ENCODE measurements at places on chromosomes 4 and X.

DNA sequence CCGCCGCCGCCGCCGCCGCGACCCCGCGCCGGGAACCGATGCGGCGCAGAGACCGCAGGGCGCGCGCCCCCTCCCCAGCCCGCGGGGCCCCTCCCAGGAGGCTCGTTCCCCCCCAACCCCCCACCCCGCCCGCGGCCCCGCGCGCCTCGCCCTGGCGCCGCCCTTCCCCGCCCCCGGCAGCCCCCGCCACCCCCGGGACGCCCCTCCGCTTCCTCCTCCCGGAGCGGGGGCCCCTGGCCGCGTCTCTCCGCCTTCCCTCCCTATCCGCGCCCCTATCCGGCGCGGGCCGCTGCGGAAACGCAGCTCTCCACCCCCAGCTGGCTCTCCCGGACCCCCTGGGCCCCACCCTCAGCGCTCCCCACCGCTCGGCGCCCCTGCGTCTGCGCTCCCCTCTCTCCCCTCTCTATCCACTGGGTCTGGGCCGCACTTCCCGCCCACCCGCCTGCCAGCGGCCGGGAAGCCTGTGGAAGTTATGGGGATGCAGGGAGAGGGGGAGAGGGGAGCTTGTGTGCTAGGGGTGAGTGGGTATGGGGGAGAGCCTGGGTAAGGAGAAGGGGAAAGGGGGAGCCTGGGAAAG is at the start of gene TMEM271:
TMEM271 (minus strand) TSS at position 51 of the 577 bp plus-strand sequence. CDS start 233 bp downstream, outside the sequence.
- DNase-seq, result no peak

- DNase-seq, result no peak
These were observed 59.3 kb downstream of the AREG start for GRCh38 chr4:74504212-74504611.

GRCh38 chrX:130623518-130623917 is 221.7 kb downstream of the RBMX2 start:
- DNase-seq, result no peak

DNA sequence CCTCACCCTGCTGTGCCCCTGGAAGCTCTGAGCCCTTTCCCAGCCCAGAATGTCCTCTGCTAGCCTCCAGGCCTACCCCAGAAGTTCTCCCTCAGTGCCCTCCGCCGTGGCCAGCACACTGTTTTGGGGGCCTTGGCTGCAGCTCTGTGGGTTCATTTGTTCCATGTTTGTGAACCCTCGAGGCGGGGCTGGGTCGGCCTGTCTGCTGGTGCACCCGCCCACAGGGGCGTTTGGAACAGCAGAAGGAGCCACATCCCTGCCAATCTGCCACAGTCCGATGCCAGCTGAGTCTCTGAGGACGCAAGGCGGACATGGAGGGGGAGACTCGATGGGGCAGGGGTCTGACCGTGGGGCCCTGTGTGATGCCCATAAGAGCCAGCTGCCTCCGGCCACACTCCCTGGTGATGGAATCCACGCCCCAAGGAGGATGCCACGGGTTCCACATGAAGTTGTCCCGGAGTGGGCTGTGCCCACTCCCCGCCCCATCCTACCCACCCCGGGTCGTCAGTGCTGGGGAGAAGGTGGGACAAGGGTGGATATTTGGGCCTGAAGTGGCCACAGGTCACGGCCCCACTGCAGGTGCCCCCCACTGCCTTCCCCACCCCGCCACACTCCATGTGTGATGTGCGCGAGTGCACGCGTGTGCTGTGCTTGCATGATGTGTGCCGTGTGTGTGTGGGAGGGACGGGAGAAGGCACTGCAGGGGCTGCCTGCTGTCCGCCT is 7.1 kb downstream of the ATP5ME start:
- no peak for DNase-seq

DNA sequence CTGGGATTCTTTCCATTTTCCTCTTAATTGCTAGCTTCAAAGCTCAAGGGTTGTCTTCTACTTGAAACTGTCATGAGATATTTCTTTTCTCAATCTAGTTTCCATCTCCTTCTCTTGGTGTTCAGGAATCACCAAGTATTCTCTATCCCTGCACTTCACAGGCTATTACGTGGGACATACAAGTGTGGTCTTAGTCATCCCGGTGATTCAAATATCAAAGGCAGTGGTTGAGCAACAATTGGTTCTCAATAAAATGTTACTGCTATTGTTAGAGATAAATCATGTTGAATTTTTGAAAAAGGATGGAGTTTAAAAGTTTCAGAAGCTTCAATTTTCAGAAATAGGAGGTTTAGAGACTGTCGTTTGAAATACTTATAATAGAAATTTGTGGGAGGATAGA is 812.9 kb downstream of the FSTL5 start:
- DNase-seq, result no peak

GRCh38 chr4:183399616-183400015 is 44.8 kb upstream of the CDKN2AIP start:
- no peak for DNase-seq

GRCh38 chr4:189279188-189279587 is 661.5 kb upstream of the FRG1 start:
- DNase-seq, result no peak

GRCh38 chrX:9249051-9249846 is 215.3 kb upstream of the FAM9B start:
- no peak for DNase-seq

GRCh38 chr4:92071587-92071986 is 232.2 kb upstream of the GRID2 start:
- no peak for DNase-seq

GRCh38 chr4:126647756-126648397 is 984.9 kb upstream of the INTU start:
- no peak for DNase-seq

GRCh38 chrX:81489987-81490386 is 288.1 kb downstream of the SH3BGRL start:
- DNase-seq, result no peak

DNA sequence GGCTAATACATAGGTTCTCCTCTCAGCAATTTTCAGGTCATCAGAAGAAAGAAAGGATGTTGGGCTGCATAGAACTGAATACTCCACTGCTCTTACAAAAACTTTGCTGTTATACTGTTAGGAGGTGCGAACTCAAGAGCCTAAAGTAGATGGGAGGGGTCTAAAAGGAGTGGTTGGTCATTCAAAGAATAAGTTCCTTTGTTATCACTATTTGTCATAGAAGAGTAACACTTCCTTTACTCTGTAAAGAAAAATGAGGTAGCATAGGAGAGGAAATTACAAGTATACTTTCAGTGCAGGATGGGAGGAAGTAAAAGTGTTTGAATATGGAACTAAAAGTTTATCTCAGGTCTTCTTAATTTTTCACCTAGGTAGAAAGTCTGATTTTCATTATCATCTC is 61.5 kb downstream of the CCNI start:
- no peak for DNase-seq

- no peak for DNase-seq
These were observed 14.7 kb downstream of the FTSJ1 start for GRCh38 chrX:48490661-48491060.

- no peak for DNase-seq
These were observed 9.2 kb upstream of the GYG2 start for GRCh38 chrX:2819345-2820135.

DNA sequence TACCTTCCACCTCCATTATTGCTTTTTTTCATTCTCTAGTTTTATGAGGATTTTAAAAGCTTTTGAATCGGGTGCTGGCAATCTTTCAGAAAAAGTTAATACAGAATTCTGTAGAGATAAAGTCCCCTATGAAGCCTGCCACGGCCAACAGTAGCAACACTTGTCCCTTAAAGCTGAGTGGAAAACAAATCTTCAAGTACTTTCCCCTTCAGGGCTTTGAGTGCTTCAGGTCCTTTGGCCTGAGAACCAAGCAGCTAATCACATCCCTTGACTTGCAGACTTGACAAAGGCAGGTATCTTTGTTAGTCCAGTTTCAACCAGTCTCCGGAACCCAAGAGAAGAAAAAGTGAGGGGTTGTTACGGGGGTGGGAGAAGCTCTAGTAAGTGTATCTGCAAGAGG is 144.4 kb downstream of the ATG4A start:
- DNase-seq, result no peak

GRCh38 chr4:8039290-8039689 is 99.6 kb upstream of the AFAP1 start:
- DNase-seq, result no peak

- DNase-seq, result no peak
These were observed 601 bp downstream of the SMARCAD1 start for GRCh38 chr4:94208266-94208665.

- no peak for DNase-seq
These were observed 15.5 kb downstream of the ZFYVE28 start for GRCh38 chr4:2402941-2403340.

DNA sequence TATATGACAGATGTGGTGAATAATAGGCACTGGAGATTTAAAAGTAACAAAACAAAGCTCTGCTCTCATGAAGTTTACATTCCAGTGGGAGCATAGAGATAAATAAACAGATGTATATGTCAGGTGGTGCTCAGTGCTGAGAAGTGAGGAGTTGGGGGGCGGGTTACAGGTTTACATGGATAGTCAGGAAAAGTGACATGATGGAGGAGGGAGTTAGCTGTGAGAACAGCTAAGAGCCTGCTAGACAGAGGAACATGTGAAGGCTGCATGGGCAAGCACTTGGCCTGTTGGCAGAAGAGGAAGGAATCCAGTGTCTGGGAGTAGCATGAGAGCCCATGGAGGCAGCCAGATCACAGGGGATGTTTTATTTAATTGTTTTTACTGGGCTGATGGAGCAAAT is 10.2 kb upstream of the TMEM156 start:
- no peak for DNase-seq

DNA sequence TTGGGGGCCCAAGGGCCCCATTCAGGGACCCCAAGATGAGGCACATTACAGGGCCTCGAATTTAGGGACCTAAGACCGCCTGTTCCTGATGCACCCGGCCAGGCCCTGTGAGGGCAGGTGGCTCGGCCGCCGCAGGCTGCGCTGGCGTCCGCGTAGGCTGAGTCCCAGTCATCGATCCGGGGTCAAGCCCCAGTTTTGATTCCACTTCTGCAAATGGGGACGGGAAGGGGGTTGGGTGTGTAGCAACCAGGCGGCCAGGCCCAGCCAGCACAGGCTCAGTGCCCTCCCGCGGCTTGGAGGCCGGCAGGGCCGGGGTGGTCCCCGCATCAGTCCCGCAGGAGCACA is 327 bp downstream of the PNPLA4 start:
- DNase-seq, result no peak

DNA sequence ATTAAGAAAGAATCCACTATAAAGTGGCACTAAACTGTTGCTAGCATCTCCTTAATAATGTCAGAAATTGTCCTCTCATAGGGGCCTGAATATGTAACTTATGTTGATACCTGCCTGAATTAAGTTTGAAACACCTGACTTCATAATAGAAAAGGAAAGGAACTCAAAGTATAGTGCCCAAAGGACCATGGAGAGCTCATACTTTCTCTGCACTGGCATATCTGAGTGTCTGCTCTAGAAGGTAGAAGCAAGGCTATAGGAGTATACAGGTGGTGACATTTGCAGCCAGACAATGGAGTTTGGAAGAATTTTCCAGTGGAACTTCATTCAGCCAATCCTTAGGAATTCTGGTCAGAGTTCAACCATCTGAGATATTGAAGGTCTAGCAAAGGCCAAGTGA is 988.9 kb downstream of the RAB28 start:
- DNase-seq, result no peak

DNA sequence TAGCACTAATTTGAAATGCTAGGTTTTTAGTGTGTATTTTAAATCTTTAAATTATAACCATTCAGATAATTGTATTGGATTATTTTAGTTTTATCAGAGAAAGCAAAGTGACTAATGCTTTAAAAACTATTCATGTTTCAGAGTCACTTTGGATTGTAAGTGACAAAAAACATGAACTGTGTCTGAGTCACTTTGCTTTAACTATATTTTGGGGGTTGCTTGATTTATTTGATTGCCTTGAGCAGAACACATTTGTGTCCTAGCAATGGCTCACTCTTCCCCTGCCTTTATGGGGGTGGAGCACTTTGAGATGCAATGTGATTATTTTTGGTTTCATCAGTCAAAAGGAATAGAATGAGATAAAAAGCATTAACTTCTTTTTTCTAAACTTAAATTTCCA is 188.4 kb upstream of the ARX start:
- DNase-seq, result no peak

GRCh38 chr4:2269618-2270163 is 7.8 kb upstream of the MXD4 start:
- no peak for DNase-seq

- no peak for DNase-seq
These were observed 166.5 kb downstream of the SCFD2 start for GRCh38 chr4:53199356-53199755.

- DNase-seq, result no peak
These were observed 207.9 kb upstream of the FAM241A start for GRCh38 chr4:111937368-111937767.

DNA sequence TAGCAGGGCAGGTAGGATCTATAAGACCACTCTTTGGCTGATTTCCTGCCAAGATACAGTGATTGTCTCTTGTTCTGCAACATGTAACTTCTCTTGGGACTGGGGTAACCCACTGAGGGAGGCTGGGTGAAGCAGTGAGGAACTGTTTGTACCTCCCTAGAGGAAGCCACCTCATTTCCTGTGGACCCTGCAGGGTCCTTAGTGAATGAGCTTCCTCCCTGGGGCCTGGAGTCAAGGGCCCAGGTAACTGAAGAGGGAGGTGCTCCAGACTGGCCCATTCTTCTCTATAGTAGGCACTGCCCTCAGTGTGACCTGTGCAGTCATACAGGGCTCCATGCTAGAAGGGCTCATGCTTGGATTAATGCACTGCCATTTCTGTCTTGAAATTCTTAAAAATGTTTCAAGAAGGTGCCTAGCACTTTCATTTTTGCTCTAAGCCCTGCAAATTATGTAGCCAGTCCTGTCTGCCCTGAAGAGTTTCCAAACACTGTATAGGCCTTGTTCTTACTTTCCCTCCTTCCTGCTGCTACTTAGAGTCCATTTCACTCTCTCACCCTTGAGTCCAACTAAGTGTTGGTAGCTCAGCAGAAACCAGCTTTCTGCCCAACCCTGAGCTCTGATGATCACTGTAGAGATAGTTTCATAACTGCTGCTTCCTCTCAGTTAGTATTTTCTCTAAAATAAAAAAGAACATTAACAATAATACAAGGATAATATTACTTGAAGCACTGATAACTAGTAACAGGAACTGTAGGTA is 8.5 kb upstream of the GRIA3 start:
- DNase-seq, result no peak

DNA sequence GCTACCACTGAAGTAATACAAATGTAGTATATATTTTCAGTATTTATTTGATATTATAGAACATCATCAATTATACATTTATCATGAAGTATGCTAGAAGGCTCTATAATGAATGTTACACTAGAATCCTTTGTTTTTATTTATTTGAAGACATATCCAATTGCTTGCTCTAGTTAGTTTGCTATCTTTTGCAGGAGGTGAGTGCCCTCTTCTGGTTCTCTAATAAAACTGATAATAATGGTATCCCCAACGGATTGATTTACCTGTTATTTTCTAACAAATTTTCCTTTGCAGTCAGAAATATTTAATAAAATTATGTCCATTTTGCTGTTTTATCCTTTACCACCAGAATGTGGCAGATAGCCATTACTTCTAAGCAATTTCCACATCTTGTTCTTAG is 274.3 kb upstream of the TACR3 start:
- no peak for DNase-seq

GRCh38 chr4:28007693-28008092 is 1147.1 kb downstream of the STIM2 start:
- no peak for DNase-seq
